ENCODE measurements at places on chromosomes 7 and 10.

DNA sequence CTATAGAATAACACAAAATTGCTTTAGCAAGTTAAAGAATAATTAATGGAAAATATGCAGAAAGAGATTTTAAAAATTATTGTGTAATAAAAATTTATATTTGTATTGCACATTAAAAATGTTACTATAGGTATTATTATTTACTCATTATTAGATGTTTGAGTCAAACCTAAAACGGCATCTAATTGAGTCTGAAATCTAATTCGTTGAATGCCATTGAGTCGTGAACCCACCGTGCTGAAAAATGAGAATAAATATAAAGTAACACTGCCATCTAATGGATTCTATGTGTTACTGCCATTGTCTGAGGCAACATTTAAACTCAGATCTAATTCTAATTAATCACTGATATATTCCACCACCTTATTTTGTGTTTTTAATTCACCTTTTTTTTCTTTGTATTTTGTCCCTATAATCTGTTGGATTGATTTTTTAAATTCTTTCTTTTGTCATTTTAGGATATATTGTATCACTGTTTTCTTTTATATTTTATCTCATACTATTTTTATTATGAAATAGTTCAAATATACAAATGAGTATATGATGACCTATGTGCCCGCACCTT, 62.2 kb downstream of the SAMD9 start:
- DNase-seq = no peak

- no peak for DNase-seq
Measured at GRCh38 chr10:57818522-57818921, 449.2 kb downstream of the IPMK start.

DNA sequence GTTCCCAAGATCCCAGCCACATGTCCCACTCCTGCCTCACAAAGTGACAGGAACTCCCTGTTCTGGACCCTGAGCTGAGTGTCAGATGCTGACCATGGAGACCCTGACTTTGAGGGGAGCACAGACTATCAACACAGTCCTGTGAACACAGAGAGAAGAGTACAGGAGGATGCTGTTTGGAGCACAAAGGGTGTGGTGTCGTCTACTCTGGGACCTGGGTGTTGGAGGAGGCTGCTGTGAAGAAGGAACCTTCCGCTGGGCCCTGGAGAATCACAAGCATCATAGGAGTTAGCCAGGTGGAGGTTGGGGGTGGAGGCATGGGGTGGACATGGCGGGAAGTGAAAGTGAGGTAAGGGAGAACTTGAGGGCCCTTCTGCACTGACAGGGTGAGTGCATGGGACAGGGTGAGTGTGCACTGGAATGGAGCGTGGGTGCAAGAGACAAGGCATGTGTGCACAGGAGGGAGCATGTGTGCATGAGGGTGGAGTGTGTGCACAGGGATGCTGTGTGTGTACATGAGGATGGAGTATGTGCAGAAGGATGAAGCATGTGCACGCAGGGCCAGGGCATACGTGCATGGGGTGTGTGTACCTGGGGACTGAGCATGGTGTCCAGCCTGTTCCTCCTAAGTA, 70.7 kb upstream of the ANTXRL start:
- DNase-seq = no peak

GRCh38 chr10:71099731-71100361, 112.5 kb upstream of the UNC5B start:
- DNase-seq = no peak

DNA sequence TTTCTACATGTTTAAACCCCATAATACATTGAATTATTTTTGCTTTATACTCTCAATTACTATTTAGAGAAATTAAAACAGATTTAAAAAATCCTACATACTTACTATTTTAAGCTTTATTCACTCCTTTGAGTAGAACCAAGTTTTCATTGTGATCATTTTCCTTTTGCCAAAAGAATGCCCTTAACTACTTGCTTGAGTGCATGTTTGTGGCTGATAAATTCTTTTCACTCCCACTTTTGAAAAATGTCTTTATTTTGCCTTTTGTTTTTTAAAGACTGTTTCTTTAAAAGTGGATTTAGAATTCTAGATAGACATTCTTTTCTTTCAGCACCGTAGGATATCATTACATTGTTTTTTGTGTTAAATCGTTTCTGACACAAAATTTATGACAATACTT, 22.3 kb upstream of the AGR3 start:
- no peak for DNase-seq

DNA sequence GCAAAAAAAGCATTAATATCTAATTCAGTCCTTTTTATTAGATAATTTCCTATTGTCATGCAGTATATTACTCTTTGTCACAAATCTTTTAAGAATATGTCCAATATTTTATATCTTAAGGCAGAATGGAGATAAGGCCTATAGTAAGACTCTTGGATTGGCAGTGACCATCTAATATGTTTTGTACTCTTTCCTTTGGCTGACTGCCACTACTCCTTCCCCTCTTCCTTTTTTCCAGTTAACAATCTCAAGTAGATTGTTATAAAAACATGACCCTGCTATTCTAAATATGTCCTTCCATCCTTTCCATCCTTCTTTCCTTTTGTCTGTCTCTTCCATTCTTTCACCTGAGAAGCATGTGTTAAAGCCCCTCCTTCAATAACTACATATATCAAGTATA, 92.8 kb upstream of the TMEM168 start:
- no peak for DNase-seq

DNA sequence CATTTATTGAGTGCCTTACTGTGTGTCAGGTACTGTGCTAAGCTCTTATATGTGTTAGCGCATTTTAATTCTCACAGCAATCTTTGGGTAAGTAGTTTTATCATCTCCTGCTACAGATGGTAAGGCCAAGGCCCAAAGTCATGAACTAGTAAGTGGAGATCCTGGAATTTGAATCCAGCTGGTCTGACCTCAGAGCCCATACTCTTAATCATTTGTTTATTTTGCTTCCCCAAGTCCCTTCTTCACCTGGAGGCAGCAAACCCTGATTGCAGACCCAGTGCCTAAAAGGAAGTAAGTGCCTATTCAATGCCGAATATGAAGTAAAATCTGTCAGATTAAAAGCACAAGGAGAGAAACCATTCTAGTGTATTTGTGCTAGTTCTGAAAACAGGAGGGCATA, 182.9 kb upstream of the TCF7L2 start:
- no peak for DNase-seq

- no peak for DNase-seq
Measured at GRCh38 chr7:38934536-38934935, 25.5 kb upstream of the VPS41 start.
